ENCODE measurements at places on chromosomes 7 and 10. TPM values are rescaled to one million over a fixed set of nuclear protein-coding genes. Genes with fewer than 3 reads are reported as not detected.

DNA sequence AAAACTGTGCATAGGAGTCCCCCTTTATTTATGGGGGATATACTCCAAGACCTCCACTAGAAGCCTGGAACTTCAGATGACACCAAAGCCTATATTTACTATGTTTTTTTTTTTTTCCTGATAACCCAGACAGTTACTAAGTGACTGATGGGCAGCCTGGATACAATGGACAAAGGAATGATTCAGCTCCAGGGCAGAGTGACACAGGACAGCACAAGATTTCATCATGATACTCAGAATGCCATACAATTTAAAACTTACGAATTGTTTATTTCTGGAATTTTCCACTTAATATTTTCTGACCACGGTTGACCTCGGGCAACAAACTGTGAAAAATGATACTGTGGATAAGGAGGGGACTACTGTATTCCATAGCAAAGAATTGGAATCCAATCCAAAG lies 843.6 kb downstream of the PCDH15 start:
- no peaks in the 10 kb centered on the region for H3K4me1 ChIP-seq
- no peak overlapping the region for H3K4me3 ChIP-seq
- no peak for DNase-seq
- no peak overlapping the region for H3K27ac ChIP-seq
- no peaks in the 10 kb centered on the region for H3K27me3 ChIP-seq

- no peaks in the 10 kb centered on the region for H3K36me3 ChIP-seq
- peak overlapping the region; percentile 60 for H3K27ac ChIP-seq
- peak overlapping the region; percentile 62 for H3K4me3 ChIP-seq
- H3K27me3 ChIP-seq: peaks cover 17% of the 10 kb centered on the region
Measured at GRCh38 chr7:149872419-149873073, 1.2 kb upstream of the ATP6V0E2 start.

DNA sequence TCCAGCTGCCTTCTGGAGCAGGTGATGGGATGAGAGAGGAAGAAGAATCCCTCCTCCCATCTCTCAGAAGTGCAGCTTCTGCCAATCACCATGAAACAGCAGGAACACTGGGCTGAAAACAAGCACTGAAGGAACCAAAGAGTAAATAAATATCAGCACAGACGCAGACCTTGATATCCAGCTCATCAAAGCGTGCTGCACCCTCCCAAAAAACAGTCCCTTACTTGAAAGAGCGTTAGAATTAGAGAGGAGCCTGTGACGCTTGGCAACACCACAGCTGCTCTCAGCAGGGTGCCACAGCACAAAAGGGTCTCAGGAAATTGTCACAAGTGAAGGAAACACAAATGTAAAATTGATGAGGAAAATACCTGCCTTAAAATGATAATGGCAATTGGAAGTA lies 39.5 kb downstream of the KLF6 start:
- H3K27ac ChIP-seq: no peak overlapping the region
- H3K4me3 ChIP-seq: no peak overlapping the region
- no peak for DNase-seq
- peaks cover 15% of the 10 kb centered on the region for H3K27me3 ChIP-seq
- H3K4me1 ChIP-seq: peaks cover 22% of the 10 kb centered on the region

MYL10 gene
- total RNA-seq: not detected

MORN4 gene
- 16.8 TPM for total RNA-seq

- H3K4me3 ChIP-seq: no peak overlapping the region
- H3K36me3 ChIP-seq: no peaks in the 10 kb centered on the region
- no peak for DNase-seq
Measured at GRCh38 chr10:86314616-86315548, 51.7 kb downstream of the GRID1 start.

DNA sequence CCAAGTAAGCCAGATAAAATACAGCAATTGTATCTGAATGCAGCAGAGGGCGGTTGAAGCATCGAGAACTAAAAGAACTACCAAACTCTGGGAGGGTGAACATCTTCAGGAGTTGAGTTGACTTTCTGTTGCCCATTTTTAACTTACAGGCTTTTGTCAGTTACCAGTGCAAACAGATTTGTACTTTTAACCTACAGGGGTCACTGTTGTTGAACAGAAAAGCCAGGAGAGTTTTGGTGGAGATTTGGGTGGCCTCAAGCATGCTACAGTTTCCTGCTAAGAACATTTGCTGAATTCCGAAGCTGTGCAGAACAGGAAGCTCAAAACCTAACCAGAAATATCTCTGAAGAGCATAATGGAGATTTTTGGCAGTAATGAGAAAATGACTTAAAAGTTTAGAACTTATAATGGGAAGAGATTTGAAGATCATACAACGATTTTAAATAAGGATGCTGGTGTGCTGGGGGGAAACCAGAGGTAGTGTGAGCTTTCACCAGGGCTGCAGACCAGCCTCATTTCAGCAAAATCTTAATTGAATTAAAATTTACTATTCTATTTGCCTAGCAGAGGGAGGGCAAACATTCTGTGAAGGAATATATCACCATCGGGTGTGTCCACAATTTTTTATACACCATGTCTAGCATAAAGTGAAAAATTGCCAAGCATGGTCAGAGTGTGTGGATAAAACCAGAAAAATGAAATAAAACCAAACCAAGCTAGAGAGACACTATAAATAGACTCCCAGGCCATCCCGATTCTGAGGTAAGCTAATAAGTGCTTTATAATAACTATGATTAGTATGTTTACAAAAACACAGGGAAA lies 208.6 kb upstream of the CCDC6 start:
- peaks cover 3% of the 10 kb centered on the region for H3K36me3 ChIP-seq
- no peaks in the 10 kb centered on the region for H3K4me1 ChIP-seq
- DNase-seq: peak; percentile 72
- H3K27me3 ChIP-seq: no peaks in the 10 kb centered on the region

C7orf57 gene
- not detected for total RNA-seq

EEPD1 gene
- 13.5 TPM for total RNA-seq

Data from cardiac muscle cell (in vitro differentiated cells and primary cell).